NCI-H1105 (cell line): ENCODE measurements at places on chromosomes 1 and 21.
A peak's percentile ranks its signal among the peaks of the same experiment; 100 is the strongest.

GRCh38 chr21:40074198-40074597 lies 207.0 kb downstream of the PCP4 start:
- DNase-seq, result no peak

- no peak for DNase-seq
Measured at GRCh38 chr1:8276173-8276914, 41.6 kb upstream of the SLC45A1 start.

DNA sequence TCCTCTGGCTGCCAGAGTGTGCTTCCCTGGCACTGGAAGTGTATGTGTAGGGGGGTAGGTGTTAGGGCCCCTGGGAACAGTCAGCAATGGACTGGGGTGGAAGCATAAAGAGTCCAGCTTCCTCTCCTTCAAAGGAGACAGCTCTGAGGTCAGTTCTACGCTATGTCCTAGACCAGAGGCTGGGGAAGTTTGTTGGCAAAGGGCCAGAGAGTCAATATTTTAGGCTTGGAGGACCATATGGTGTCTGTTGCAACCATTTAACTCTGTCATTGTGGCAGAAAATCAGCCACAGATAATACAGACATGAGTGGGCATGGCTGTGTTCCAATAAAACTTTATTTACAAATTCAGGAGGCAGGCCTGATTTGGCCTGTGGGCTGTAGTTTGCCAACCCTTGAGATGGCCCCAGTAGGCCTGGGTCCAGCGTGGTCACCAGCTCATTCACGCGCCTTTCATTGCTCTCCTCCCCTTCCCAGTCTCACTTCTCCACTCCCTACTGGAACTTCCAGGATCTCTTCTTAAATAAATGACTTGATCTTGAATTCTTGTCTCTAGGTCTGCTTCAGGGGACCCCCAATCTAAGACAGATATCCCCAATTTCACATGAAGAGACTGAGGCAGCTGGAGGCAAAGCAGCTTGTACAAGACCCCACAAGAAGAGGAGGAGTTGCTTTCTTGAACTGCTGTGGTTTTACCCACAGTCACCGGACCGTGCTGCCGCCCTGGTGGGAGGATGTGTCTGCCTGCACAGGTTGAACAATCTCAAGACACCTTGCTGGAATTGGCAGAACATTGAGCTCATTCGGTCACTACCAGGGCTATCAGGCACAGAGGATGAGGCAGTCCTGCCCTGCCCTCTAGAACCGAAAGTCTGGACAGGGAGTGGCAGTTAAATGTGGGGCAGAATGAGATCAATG lies 162.4 kb upstream of the POU3F1 start:
- DNase-seq, result peak; percentile 3

DNA sequence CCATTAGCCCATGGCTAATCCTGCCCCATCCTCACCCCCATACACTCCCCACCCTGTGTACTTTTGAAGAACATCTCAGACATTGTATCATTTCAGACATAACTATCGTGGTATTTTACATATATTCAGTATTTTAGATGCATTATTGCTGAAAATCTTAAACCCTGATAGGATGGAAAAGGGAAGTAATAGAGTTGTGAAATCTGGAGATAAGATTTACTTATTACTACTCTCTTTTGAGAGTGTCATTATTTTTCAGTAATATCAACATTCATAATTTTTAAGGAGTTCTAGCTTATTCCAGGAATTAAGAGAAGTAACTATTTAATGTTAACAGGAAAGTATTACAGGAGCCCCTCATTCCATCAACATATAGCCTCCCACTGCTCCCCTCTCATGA lies 34.4 kb downstream of the ADCY10 start:
- no peak for DNase-seq

DNA sequence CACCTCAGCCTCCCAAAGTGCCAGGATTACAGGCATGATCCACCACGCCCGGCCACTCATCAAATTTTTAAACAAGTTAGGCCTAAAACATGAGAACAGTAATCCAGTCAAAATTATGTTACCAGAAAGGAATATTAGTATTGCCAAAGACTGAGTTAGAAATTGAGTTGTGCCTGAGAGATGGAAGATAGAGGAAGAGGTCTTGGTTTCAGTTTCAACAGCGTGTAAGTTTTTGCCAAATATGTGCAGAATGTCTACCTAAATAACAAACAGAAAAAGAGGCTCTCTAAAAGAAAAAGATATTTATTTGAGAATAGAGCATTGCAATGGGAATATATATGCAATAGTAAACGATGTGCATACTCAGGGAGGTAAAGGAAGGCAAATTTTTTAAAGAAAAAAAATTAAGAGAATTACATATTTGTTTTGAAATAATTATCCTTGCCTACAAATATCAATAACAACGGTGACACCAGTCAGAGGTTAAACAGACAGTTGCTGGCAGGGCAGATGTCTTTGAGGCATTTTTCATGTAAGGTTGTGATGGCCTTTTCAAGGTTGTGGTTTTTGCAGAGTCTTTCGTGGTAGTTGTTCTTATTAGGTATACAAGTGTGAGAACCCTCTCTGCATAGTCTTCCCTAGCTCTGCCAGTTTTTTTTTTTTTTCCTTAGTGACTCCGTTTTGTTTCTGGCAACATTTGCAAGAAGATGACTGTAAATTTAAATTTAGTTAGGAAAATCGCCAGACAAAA lies 2.2 kb upstream of the CD1B start:
- no peak for DNase-seq

GRCh38 chr1:29083317-29084195 lies 40.1 kb downstream of the TMEM200B start:
- no peak for DNase-seq

DNA sequence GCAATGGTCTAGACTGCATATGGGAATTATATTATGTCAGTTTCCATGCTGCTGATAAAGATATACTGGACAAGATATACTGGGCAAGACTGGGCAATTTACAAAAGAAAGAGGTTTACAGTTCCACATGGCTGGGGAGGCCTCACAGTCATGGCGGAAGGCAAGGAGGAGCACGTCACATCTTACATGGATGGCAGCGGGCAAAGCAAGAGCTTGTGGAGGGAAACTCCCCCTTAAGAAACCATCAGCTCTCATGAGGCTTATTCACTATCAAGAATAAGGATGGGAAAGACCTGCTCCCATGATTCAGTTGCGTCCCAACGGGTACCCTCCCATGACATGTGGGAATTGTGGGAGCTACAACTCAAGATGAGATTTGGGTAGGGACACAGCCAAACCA lies 21.2 kb downstream of the CCT8 start:
- no peak for DNase-seq

- DNase-seq, result no peak
Measured at GRCh38 chr1:114715952-114716303, 643 bp downstream of the NRAS start.

DNA sequence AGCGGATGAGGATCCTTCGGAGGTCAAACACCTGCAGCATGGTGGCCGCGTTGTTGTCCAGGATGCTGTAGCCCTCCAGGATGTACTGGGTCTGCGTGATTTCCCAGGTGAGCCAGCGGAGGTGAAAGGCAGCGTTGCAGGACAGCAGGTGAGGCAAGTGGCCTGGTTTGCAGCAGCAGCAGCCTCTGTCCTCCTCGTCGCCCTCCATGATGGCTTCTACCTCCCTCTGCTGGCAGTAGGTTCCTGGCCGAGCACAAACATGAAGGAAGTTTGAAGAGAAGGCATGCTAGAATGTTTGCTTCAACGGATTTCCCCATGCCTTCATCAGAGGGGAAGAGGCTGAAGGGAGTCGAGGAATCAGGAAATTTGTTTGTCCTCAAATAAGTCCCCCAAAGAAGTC lies 74.7 kb downstream of the NTPCR start:
- DNase-seq, result no peak

DNA sequence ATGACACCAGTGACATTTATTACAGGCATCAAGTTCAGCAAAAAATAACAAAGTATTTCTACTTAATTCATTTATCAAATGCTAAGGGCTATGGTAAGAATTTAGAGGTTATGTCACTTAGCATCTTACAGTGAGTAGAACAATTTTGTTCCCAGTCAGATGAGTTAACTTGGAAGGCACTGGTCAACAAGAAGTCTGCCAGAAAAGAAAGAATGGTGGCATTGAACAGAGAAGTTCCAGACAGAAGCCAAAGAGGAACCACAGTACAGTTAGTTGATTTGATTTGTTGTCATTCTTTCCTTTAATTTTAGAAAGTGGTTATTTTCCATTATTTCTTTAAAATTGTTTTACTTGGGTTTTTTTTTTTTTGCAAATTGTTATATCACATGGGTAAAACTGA lies 232.2 kb upstream of the PKN2 start:
- DNase-seq, result no peak

DNA sequence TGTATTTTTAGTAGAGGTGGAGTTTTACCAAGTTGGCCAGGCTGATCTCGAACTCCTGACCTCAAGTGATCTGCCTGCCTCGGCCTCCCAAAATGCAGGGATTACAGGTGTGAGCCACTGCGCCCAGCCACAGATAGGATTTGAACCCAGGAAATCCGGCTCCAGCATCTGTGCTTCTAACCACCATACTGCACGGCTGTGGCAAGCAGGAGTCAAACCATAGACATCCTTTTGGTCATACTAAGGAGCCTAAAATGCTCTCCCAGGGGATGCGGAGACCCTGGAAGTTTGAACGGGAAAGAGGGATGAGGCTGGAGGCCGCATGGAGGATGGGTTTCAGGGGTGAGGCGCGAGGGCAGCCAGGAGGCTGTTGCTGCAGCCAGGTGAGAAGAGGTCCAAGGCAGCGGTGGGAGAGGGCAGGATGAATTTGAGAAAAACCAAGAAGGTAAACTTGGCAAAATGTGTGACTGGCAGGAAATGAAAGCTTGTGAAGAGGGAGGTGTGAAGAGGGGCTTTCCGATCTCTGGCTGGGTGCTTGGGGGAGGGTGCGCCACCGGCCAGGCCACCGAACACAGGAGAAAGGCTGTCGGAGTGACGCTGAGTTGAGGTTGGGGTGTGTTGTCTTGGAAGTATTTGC lies 24.0 kb upstream of the CDK18 start:
- DNase-seq, result no peak

DNA sequence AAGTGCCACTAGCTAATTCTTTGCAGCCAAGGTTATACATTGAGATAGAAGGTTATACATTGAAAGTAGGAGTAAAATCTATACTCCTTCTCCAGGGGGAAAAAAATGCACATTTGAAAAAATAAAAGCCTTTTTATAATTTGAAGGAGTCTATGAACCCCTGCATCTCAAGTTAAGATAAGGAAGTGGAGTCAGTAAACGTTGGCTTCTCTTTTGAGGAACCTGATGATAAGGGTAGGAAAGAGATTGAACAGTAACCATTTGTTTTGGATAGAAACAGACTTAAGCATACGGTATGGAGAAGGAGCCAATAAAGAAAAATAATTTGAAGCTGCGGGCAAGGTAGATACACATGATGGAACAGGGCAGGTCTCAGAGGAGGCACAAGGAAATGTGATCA lies 64.1 kb downstream of the RPAP2 start:
- no peak for DNase-seq

GRCh38 chr1:193069748-193070385 lies 10.5 kb downstream of the RO60 start:
- DNase-seq, result no peak

GRCh38 chr21:26865857-26866256 lies 20.6 kb upstream of the ADAMTS1 start:
- no peak for DNase-seq

- DNase-seq, result no peak
Measured at GRCh38 chr1:235663628-235664027, 14.0 kb upstream of the GNG4 start.

- DNase-seq, result no peak
Measured at GRCh38 chr1:114586513-114587047, 5.2 kb upstream of the BCAS2 start.

- DNase-seq, result no peak
Measured at GRCh38 chr1:156905651-156906050, 12.1 kb downstream of the PEAR1 start.

DNA sequence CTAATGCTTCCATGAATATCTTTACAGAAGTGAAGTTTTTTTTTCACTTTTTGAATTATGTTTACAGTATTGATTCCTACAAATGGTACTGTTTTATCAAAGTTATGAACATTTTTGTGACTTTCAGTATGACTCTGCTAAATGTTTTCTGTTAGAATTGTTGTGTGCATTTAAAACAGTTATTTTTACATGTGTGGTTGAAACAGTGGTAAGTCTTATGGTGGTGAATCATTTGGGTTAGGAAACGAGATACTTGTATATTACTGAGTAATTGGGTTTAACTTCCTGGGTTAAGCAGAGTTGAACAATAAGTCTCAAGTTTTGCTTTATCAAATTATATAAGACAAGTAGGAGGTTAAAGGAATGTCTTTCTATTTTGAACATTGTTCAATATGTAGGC lies 66.8 kb downstream of the VPS13D start:
- DNase-seq, result no peak
